ENCODE measurements at places on chromosomes 3 and 15. TPM values are rescaled to one million over a fixed set of nuclear protein-coding genes. Genes with fewer than 3 reads are reported as not detected.

The DLL4 gene
- 1.9 TPM for polyA plus RNA-seq

The GALNT15 gene
- 7.9 TPM for polyA plus RNA-seq

The CPNE4 gene
- polyA plus RNA-seq, result 0.05 TPM

The REC114 gene
- not detected for polyA plus RNA-seq

The COPB2 gene
- polyA plus RNA-seq, result 23.2 TPM

The HRG gene
- 0.05 TPM for polyA plus RNA-seq

The TLR9 gene
- polyA plus RNA-seq, result 0.10 TPM

The SNTN gene
- not detected for polyA plus RNA-seq

The KLHDC8B gene
- 24.5 TPM for polyA plus RNA-seq

The SV2B gene
- 0.07 TPM for polyA plus RNA-seq

The SLC2A2 gene
- not detected for polyA plus RNA-seq

The LRTM1 gene
- not detected for polyA plus RNA-seq

The TRPM1 gene
- 0.37 TPM for polyA plus RNA-seq

The NEK10 gene
- polyA plus RNA-seq, result 0.26 TPM

The IGDCC3 gene
- not detected for polyA plus RNA-seq

The HTR3D gene
- polyA plus RNA-seq, result not detected

The CP gene
- 2.2 TPM for polyA plus RNA-seq

The MEIS2 gene
- 6.0 TPM for polyA plus RNA-seq

The CLDN16 gene
- 0.05 TPM for polyA plus RNA-seq

The MST1 gene
- 30.0 TPM for polyA plus RNA-seq

The CNTN6 gene
- 0.01 TPM for polyA plus RNA-seq

The PRKCI gene
- polyA plus RNA-seq, result 12.9 TPM

The SENP8 gene
- polyA plus RNA-seq, result 1.3 TPM

The SERINC4 gene
- 0.24 TPM for polyA plus RNA-seq

The SLC30A4 gene
- polyA plus RNA-seq, result 2.9 TPM

The HDGFL3 gene
- polyA plus RNA-seq, result 6.3 TPM

The ADAMTS17 gene
- polyA plus RNA-seq, result 2.1 TPM

The SI gene
- 0.04 TPM for polyA plus RNA-seq

The MORC1 gene
- polyA plus RNA-seq, result not detected

The LRRC31 gene
- polyA plus RNA-seq, result not detected

The IRAK2 gene
- 7.1 TPM for polyA plus RNA-seq
